ENCODE measurements at places on chromosomes 11 and 22.

GRCh38 chr11:34986883-34987520, 70.6 kb downstream of the PDHX start:
- DNase-seq, result no peak

DNA sequence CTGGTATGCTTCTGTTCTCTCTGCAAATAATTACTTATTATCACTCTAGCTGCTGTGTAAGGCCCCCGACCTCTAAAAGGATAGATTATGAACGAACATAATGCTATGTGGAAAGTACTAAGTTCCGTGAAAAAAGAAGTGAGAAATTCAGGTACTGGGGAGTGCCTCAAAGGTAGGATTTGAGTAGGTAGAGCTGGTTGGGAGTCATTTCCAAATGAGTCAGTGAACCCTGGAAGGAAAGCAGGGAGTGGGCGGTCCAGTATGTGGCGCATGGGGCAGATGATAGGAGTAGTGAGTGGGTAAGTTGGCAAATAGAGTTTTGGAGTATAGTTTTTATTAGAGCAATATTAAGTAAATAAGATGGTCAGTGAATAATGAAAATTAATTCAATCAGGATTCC, 2.4 kb downstream of the ZC3H12C start:
- DNase-seq, result no peak

DNA sequence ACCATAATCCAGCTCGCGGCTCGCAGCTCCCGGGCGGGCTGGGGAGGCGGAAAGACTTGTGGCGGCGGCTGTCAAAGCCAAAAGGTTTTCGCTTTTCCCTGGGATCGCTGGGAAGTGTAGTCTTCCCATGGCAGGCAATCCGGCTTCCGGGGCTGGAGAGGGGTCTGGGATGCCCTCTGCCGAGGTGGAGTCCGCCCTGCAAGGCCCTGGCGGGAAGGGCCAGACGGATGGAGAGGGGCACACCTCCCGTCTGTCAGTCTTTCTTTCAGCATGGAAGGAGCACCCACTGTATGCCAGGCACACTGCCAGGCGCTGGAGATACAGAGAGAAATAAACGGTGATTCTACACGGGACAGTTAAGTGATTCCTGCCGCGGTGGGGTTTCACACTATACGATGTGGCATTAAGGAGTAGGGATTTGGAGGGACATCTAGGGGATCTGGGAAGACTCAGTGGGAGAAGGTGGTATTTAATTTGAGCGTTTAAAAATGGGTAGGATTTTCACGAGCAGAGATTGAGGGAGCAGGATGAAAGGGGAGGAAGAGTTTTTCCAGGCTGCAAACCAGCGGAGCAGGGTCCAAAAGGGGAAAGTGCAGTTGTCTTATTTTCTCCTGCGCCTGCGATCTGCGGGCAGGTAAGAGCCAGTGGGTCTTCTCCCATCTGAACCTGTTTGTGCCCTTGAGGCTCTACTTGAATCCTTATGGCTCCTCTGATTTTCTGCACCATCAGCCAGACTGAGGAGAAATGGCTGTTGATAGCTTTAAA, at the start of gene BACE1:
Gene BACE1, minus strand, starts transcription at position 60 of the 765 bp plus-strand sequence. CDS start 461 bp downstream, outside the sequence.
- DNase-seq, result peak; percentile 90

DNA sequence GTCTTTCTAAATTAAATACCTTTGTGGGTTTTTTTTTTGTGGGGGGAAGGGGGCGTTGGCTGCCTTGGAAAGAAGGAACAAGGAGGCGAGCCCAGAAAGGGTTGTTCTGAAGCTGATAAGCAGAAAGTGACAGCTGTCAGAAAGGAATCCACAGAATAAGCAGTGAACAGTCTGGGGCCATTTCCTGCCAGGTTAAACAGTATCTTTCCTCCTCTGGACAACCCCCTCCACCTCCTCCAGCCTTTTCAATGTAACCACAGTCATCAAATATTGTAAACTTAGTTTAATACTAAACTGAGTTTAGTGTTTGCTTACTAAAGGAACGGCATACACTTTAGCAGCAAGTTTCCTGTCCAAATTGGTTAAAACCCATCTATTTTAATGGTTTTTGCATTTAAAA, 271.2 kb upstream of the SYN3 start:
- DNase-seq, result no peak

DNA sequence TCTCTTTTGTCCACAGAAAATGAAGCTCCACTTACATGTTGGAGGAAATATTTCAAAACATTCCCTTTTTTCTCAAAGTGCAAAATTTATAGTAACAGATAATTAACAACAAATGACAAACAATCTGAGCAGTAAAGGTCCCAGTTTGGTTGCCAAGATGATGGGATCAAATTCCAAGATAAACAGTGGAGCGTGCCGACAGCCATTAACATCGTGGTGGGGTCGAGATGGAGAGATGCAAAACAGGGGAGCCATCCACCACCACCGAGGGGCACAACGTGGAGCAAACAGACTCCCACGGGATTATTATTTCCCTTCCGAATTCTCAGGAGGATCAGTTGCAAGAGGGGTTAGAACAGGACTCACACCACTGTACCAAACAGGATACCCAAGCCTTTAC, 17.2 kb downstream of the MPPED2 start:
- DNase-seq, result no peak

DNA sequence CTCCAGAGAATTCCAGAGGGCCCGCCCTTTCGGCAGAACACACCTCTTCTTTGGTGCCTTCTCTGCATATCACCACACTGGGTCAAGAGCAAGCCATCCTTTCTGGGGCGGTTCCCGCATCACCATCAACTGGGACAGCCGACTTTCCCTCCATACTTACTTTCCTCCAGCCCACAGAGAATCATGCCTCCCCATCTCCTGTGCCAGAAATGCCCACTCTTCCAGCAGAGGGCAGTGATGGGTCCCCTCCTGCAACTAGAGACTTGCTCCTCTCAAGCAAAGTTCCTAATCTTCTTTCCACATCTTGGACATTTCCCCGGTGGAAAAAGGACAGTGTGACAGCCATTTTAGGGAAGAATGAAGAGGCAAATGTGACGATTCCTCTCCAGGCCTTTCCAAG, 157.7 kb downstream of the C11orf91 start:
- DNase-seq, result peak; percentile 11

- DNase-seq, result no peak
Observed at GRCh38 chr11:121931748-121932352, 184.2 kb downstream of the BLID start.

DNA sequence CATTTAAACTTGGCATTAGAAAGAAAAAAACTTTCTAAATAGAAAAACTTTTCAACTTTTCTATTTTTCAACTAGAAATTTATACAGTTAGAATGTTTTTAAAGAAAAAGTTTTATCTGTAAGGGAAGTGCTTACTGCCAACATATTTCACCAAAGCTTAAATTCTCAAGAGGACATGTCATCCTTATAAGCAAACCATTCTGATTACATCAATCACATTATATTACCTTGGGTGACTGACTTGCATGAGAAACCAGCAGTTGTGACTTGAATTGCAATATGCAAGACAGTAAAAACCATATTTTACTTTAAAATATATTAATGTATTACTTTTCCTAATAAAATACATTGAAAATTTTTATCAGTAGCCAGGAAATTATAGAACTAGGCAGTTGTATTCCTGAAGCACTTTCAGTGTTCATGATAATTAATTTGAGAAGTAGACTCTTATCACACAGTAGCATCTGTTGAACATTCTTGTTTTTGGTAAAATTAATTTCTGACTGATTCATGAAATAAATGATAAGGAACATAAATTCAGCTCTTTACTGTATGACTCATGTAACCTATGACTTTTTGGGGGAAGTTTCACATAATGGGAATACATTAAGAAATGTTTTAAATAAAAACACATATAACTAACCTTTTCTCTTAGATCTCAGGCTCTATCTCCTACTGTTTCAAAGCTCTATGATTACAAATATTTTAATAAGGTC, 345.0 kb upstream of the CCDC179 start:
- DNase-seq, result no peak

GRCh38 chr11:19646921-19647320, 65.7 kb upstream of the NAV2 start:
- DNase-seq, result no peak

DNA sequence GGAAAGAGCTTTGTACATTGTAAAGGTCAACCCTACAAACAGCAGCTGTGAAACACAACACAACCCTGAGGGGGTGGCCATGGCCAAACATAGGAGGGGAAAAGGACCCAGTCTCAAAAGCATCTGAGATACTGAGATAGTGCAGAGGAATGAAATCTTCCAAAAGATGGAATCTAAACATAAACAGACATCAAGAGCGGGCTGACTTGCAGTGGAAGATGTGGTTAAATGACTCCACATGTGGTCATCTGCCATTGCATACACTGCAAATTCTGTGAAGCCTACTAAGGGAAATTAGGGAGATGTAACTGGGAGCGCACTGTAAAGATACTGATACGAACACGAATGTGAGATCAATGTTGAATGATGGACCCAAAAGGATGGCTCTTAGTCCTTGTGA, 22.0 kb downstream of the BDNF start:
- no peak for DNase-seq

- DNase-seq, result peak; percentile 20
Observed at GRCh38 chr11:104943561-104943960, 24.8 kb downstream of the CASP4 start.

DNA sequence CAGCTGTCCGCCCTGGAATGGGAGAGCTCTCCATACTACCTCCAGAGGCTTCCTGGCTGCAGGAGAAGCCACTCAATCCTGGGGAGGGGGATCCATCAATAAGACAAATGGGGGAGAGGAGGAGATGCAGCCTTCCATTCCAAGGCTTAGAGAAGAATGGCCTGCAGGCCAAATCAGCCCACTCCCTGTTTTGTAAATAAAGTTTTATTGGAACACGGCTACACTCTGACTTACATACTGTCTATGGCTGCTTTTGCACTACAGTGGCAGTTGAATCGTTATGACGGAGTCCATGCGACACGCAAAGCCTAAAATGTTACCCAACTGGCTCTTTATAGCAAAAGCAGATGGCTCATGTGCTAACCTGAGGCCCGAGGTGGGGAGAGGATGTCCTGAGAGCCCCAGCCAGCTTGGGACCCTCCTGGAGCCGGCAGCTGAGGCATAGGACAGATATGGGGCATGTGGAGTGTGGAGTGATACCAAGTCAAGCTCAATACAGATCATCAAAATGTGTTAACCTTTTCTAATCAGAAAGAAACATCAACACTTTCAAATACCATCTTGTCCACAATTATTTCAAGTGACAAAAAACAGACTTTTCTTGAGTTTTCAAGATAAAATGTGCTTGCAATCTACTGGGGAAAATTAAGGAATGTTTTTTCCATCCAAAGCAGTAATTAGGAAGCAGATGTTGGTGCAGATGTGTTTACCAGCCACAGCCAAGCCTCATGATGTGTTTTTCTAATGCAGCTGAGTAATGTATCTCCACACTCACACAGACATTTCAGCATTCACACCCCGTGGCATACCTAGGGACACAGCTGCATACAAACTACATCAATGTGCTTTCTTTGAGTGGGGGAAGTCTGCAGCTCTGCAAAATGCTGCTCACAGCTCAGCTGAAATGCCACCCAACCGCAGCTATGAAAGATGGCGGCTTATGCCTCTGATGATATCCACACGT, 181.6 kb downstream of the SHANK2 start:
- no peak for DNase-seq

DNA sequence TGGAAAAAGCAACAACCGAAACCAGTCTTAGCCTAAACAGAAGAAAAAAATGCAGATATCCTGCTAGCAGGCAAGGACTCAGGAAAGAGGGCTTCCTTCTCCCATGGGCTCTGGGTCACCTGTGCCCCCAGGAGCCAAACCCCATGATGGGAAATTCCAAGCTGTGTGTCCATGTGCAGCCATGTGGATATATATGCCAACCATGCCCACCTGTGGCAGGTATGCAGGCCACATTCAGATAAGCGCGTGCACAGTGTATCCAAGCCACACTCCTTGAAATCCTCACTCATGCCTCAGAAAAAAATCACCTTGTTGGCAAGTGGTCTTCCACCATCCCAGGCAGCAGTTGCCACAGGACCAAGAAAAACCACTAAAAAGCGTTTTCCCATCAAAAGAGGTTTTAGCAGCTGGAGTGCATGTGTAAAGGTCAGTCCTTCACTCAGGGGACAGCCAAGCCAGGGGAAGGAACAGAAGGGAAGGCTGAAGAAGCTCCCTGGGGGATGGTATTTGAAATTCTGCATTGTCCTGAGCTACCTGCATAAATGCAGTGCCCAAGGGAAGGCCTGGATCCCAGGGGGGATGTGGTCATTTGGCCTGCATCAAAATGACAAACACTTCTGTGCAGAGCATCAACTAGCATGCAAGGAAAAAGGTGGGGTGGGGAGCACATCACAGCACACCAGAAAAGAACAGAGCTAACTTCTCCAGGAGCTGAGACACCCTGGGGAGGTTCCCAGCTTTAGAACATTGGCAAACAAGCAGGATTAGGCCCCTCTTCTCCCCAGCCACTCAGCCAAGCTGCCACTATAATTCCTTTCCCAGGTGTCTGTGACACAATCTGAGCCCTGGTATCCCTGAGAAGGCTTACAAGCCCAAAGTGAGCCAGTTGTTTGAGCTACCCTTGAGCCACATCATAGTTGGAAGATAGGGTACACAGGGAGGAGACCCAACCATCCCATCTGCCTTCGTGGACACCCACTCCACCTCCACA, 76.2 kb downstream of the GALNT18 start:
- DNase-seq, result no peak

GRCh38 chr22:22714600-22715335, 70.4 kb downstream of the GGTLC2 start:
- no peak for DNase-seq

DNA sequence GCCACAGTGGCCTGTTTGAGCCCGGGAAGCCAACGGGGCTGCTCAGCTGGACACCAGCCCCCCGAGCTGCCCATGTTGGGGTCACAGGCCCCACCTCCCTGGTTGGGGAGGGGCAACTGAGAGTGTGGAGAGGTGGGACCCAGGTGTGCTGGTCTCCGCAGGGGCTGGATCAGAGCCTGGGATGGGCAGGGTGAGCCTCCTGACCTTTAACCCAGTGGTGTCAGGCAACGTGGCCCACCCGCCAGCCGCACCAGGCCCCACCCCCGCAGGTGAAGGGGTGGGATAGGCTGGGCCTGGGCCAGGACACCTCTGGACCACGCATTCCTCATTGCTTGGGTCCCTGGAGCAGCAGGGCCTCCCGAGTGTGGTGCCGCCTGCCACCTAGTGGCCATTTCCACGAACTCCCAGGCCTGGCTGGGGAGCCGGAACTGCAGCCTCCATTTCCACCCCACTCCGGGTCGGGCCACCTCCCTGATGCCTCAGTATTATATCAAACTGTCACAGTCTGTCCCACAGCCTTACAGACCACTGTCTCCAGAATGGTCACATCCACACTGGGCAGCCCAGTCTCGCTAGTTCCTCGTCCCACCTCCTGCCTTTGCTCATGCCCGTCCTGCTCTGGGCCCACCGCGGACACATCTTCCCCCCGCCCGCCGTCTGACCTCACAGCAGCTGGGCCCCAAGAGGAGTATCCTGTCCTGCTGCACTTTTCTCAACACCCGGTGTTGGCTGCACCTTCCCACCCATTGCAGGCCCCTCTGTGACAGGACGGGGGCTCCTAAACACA, 13.3 kb upstream of the PPP6R3 start:
- DNase-seq, result peak; percentile 40

DNA sequence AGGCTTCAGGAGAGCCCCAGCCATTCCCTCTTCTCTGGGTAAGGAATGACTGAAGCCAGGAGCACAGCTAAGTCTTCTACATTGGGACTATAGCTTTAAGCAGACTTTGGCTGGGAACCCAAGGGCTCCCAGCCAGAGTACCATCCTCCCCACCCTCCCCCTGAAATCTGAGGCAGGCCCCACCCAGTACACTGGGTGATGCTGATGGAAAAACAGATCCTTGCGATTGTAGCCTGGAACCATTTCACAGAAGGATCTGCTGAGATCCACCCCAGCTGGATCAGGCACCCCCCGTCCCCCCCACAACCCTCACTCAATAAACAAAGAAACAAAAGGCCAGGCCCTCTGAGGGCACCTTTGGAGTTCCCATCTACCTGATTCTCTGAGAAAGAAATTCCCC, 39.8 kb downstream of the IL18BP start:
- DNase-seq, result peak; percentile 52

- peak; percentile 19 for DNase-seq
Observed at GRCh38 chr11:33773404-33773986, 825 bp downstream of the FBXO3 start.

All from NCI-H2081 (cell line).